CD4-positive, alpha-beta T cell treated with Interleukin-21 for 1 hour (primary cell): ENCODE measurements at places on chromosomes 12 and 14.

- no peak for DNase-seq
These were observed 64.0 kb downstream of the PTPN11 start for GRCh38 chr12:112482733-112483132.

DNA sequence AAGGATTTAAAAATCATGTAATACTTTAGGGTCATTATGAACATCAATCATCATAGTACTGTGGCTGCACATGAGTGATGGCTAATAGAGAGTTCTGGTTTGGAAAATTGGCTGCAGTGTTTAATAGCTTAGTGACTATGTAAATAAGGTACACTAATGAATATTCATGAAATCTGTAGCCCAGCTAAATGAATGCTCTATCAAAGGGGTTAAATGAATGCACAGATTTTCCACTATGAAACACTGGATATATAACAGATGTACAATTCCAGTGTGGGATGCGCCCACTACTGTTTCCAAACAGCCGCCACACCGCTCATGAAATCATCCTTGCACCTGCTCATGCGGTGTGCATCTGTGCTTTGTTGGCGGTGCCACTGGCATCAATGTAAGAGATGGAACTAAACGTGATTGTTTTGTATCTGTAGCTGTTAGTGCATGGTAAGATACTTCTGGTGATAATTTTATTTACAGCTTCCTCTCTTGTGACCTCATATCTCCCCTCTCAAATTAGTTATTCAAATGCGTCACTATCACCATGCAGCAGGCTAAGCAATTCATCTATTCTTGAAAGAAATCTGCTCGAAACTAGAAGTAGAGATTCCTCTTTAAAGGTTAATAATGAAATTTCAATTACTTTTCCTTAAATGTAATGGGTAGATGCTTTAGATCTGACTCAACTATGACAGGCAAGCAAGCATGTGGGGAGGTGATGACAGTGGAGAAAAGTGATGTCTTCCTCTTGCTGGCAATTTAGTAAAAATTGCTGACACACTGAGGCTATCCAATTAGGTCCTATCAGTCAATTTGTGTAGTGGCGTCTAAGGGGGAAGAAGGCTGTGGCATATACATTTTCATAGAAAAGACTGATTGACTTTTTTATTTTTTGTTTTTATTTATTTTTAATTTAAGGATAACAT is 433.6 kb downstream of the AEBP2 start:
- DNase-seq = no peak

GRCh38 chr12:29164477-29165393 is 15.7 kb downstream of the FAR2 start:
- peak; percentile 37 for DNase-seq

DNA sequence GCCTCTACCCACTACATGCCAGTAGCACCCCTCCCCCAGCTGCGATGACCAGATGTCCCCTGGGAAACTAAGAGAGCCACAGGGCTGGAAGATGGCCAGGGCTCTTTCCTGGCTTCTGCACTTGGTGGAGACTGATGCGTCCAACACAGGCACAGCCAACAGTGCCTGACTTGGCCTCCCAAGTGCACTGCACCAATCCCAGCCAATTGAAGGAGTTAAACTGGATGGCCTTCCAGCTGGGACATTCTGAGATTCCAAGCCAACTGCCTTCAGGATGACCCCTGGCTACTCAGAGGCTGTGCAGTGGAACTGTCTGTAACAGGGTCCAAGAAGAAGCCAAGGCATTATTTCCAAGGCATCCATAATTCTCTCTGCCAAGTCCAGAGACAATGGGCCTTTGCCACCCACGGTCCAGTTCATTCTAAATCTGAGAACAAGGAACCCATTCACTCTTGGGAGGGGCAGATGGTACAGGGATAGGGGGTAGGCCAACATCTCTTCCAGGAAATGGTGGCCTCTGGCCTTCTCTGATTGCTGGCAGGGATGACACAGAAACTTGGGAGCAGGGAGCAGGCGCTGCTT is 35.2 kb downstream of the PRIMA1 start:
- no peak for DNase-seq
